ENCODE measurements at places on chromosomes 5 and 9.

DNA sequence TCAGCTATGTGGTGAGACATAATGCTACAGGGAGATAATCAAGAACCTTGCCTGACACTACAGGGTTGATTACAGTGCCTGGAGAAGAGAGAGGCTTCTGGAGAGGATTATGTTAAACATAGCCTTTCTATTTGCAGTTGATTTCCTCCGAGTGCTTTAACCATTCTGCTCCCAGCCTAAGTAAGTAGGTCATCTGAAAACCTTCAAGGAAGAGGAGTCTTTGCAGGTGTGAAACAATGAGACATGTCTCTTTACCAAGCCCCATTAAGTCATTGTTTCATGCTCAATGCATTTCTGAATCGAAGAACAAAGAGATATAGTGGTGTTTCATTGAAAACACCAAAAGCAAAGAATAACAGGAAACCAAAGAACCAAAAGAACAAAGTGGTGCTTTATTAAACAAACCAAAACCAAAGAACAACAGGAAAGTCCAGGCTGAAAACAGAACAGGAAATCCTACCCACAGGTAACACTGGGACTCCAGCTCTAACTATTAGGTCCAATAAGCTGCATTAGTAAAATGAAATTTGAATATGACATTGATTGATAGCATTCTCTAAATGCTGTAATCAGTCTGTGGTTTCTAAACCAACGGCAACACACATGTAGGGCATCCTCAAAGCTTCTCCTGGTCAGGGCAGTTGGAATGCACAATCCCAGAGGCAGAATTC lies 113.3 kb upstream of the SPATA31D4 start:
- DNase-seq, result no peak

GRCh38 chr5:453725-454481 lies 10.9 kb downstream of the EXOC3 start:
- DNase-seq, result no peak

GRCh38 chr5:90359073-90359920 lies 50.3 kb downstream of the CETN3 start:
- DNase-seq, result no peak

DNA sequence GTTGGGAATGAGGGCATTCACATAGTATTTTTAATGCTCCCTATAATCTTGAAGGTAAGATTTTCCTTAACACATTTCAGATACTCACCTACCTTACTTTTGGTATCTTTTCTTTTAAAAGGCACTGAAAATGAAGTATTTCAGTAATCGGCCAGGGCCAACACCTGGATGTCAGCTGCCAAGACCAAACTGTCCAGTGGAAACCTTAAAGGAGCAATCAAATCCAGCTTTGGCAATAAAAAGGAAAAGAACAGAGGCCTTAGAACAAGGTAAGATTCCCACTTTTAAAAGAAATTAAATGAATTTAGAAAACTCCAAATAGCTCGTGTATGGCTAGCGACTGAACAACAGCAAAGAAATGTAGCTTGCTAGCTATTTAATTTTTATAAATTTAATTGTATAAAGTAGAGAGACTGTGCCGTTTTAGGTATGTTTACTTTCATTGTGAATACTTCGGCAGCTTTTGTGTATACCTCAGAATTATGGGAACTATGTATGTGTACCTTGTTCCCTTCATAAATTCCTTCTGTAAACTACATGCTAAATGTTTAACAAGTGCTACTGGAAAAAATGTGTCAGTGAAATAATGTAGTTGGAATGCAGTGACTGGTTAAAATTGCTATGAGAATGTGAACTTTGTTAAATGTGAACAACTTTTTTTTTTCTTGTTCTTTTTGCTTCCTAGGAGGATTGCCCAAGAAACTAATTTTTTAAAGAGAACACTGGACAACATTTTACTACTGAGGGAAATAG lies 41.9 kb downstream of the CDK7 start:
- DNase-seq, result no peak

GRCh38 chr9:99255651-99256050 lies 33.6 kb downstream of the SEC61B start:
- no peak for DNase-seq

DNA sequence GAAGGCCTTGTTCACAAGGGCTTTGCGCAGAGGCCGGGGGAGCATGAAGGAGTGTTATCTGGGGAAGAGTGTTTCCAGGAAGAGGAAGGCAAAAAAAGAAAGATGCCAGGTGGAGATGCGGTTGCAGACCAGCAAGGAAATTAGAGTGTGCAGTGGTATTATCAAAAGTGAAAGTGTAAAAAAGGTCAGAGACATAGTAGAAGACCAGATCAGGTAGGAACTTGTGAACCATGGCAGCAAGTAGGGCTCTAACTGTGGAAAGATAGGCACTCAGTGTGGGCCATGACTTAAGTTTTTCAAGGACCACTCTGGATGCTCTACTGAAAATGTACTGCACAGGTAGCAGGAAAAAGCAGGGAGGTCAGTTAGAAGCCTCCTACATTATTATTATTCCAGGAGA lies 90.1 kb upstream of the SPOCK1 start:
- DNase-seq, result no peak

DNA sequence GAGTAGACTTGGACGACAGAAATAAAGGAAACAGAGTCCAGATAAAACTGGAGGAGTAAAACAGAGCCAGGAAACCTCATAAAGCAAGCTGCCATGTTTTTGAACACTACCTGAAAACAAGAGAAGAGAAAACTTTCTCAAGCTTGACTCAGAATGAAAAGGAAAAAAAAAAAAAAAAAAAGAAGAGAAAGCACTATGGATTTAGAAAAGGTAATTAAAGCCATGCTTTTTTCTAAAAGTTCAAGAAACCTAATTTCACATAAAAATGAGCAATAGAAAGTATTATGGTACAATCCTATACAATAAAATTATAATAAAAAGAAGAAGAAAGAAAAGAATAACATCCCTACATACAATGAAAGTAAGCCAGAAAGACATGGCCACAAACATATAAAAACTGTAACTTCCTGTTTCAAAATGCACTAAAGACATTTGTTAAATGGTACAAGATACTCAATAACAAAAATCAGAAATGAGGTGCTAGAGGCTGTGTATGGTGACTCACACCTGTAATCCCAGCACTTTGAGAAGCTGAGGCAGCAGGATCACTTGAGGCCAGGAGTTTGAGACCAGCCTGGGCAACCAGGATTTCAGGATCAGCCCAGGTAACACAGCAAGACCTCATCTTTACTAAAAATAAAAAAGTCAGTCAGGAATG lies 129.5 kb downstream of the SIL1 start:
- peak; percentile 21 for DNase-seq

DNA sequence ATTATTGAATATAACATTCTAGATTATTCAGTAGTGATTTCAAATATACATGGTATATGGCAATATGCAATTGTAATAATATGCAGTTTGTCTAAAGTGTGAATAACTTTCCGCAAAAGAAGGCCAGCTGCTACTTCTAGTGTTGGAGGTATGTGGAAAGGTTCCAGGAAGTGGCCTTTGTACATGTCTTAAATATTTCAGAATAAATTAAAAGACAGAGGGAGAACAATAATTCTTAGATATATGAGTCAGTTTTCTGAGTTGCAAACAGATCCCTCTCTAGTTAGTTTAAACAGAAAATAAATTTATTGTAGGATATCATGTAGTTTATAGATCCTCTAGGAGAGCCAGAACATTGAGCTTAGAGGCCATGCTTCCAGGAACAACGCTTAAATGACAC lies 210.8 kb upstream of the ELL2 start:
- no peak for DNase-seq

- DNase-seq, result peak; percentile 60
These were observed 519 bp downstream of the HSPA5 start for GRCh38 chr9:125240649-125240999.

GRCh38 chr9:78294290-78295176 lies 2.4 kb upstream of the PSAT1 start:
- no peak for DNase-seq

- DNase-seq, result no peak
These were observed 278.8 kb downstream of the FSTL4 start for GRCh38 chr5:133333326-133334150.

DNA sequence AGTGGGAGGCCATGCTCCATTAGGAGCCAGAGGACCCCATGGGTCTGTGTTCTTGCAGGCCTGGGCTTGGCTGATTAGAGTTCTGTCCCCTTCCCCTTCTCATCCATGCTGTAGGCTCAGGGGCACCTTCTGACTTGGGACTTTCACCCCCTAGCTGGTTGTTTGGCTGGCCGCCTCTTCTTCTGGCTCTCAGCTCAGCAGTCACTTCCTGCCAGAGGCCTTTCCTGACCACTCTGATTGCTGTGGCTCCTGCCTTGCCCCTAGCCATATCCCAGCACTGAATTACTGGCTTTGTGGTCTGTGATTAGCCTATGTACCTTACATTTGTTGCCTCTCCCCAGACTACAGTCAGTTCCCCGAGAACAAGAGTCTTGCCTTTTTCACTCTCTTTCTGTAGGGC lies 14.6 kb downstream of the ENTREP1 start:
- no peak for DNase-seq

DNA sequence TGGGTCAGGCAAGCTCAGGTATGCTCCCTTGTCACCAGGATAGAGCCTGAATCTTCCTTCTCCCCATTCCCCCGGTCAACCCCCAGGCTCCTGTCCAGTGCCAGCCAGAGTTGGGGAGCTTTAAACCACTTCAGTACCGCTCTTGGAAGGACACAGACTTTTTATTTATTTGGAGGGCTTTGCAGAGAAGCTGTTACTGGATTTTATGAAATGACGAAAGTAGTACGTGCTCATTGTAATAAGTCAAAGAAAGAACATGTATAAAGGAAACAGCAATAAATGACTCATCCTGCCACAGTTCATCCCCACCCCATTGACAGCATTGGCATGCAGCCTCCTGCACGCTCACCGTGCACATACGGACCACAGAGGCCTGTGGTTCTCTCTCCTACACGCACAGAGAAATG lies 230.3 kb downstream of the AUH start:
- peak; percentile 94 for DNase-seq

GRCh38 chr5:153863951-153864350 lies 174.8 kb downstream of the FAM114A2 start:
- no peak for DNase-seq

GRCh38 chr9:84947412-84947972 lies 278.0 kb downstream of the NTRK2 start:
- no peak for DNase-seq

GRCh38 chr9:130570208-130570607 lies 9.2 kb upstream of the FUBP3 start:
- DNase-seq, result no peak

GRCh38 chr9:137309368-137310188 lies 7.5 kb upstream of the NRARP start:
- no peak for DNase-seq

- DNase-seq, result no peak
These were observed 303.6 kb downstream of the PIK3R1 start for GRCh38 chr5:68519143-68519542.

Measured in activated CD4-positive, alpha-beta T cell treated with anti-CD3 and anti-CD28 coated beads, Interleukin-2, Interleukin-6, amounts not matched to agents 100 ng/mL and 50 ng/mL, durations not matched to agents 16 hours and 8 hours (primary cell).